ENCODE measurements at places on chromosomes 1 and 21. TPM values are rescaled to one million over a fixed set of nuclear protein-coding genes. Genes with fewer than 3 reads are reported as not detected.

DNA sequence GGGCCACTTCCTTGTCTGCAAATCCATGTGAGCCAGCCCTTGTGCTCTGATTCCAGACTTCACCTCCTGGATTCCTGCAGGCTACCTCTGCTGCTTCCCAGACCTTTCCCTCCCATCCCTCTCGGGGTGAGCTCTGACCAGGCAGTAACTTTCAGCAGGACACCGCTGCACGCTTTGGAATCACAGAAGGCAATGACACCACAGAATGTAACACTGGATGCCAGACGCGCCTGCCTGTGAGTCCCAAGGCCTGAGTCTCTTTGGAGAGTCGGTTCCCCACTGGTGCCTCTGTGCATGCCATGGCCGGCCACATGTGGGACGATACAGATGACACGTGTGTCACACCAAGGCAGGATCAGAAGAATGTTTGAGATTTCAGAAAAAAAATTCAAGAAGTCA, 89.7 kb upstream of the ERRFI1 start:
- no peak for DNase-seq

DNA sequence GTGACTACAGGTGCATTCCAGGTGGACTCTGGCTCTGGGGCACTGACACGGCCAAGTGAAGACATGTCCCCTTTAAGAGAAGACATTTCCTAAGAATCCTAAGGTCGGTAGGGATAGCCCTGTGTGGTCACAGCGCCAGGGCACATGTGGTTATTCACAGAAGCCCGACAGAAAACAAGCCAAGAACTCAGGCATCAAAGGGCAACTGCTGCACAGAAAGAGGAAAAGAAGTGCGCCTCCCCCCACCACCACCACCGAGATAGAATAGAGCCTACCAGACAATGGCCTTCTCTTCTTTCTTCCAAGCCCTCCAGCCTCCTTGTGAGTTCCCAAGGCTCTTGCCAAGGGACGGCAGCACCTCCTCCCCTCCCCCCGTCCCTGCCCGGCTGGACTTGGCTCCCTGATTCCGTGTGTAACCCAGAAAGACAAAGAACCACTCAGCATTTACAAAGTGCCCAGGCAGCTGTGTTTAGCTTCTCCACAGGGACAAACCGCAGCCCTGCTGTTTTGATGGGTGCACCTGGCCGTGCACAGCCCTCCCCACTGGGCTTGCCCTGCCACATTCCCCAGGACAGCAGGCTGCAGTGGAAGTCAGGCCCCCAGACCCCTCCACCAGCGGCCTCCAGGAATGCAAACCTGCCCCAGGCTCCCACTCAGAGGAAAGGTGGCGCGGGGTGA, 30.2 kb downstream of the TMPRSS2 start:
- DNase-seq, result no peak

Gene NR5A2
- 9.6 TPM for total RNA-seq

Gene OR2M3
- not detected for total RNA-seq

- no peak for DNase-seq
These were observed 29.4 kb upstream of the CSF1 start for GRCh38 chr1:109880971-109881894.

DNA sequence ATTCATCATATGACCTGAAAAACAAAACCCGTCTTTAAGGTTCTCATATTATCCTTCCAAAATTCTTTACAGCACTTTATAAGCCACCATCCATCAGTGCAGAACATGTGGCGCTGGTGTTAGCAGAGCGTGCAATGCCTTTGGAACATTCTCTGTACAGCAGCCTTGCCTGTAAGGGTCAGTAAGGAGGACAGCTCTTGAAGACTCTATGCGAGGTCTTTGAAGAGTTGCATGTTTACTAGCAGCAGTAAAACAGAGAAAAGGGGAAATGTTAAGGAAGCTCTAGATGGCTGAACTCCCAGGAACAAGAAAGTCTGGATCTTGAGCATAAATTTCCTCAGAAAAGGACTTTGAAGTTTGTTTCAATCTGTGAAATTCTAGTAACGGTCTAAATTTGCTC, 365.6 kb downstream of the DUSP10 start:
- no peak for DNase-seq

Gene CDC20
- 4.9 TPM for total RNA-seq

Gene GPR37L1
- not detected for total RNA-seq

DNA sequence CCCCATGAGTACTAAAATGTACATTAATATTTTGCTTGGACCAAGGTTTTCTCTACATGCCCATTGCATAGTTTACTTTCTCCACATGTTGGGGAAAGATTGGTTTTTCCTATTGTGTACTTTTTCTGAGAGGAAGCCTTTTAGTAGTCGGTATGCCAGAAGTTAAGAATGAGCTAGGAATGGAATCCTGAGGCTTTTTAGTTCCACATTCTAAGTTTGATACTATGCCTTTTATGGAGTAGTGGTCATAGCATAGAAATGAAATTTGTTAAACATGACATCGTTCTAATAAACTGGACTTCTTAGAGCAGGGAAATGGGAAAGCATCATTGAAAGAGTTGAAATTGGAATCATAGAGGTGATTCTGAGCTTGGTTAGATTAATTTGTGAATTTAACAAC, 64.3 kb downstream of the BCL9 start:
- no peak for DNase-seq

DNA sequence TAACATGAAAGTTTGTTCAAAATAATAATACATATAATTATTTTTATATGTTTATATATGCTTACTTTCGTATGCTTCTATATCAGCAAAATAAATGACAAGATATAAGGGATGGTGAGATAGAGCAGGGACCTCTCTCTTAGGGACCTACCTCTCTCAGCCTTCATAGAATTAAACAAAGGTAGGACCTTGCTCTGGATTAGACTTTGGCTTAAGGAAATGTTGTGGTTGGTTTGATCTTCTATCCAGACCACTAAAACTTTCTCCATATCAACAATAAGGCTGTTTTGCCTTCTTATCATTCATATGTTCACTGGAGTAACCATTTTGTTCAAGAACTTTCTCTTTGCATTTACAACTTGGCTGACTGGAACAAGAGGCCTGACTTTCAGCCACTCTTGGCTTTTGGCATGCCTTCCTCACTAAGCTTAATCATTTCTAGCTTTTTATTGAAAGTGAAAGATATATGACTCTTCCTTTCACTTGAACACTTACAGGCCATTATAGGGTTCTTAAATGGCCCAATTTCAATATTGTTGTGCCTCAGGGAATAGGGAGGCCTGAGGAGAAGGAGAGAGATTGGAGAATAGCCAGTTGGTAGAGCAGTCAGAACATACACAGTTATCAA, 14.4 kb downstream of the FRRS1 start:
- no peak for DNase-seq

- DNase-seq, result no peak
These were observed 584.8 kb downstream of the PLA2G4A start for GRCh38 chr1:187413405-187414169.

GRCh38 chr21:39005502-39005787, 177.8 kb downstream of the PSMG1 start:
- DNase-seq, result no peak

Gene CRYZ
- total RNA-seq, result 14.8 TPM

GRCh38 chr1:84975035-84975434, 21.9 kb downstream of the MCOLN2 start:
- no peak for DNase-seq

Gene NCMAP
- total RNA-seq, result not detected

Gene PLA2G5
- total RNA-seq, result 5.5 TPM

Gene CD53
- total RNA-seq, result 93.6 TPM

Gene C1orf226
- 1.6 TPM for total RNA-seq

GRCh38 chr1:225842074-225842473, 32.1 kb downstream of the EPHX1 start:
- DNase-seq, result no peak

GRCh38 chr1:197913495-197914276, 3.5 kb upstream of the LHX9 start:
- DNase-seq, result no peak

Gene GBP6
- total RNA-seq, result not detected

DNA sequence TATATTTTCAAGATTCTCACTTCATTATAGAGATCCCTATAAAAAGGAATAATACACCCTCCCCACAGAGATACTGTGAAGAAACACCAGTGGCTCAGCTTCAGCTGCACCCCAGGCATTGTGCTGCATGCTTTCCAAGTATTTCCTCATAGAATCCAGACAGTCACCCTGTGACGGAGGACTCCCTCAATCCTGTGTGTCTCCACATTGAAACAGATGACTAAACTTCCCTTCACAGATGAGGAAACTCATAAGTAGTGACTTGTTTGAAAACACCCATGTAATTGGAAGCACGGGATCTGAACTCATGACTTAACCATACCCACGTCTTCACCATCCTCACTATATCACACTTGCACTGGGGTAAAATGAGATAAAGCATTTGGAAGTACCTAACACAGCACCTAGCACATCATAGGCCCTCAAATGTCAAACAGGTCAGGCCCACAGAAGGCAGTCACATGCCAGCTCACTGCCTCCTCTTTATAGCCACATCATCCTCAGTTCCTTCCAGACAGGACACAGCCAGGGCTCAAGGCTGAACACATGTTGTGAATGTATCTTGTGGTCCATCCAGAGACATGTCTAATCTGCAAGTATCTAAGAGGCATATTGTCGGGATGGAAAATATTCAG, 55.2 kb downstream of the GPR161 start:
- DNase-seq, result no peak

Gene SH3D21
- 2.6 TPM for total RNA-seq

- DNase-seq, result no peak
These were observed 189.8 kb upstream of the OLFM3 start for GRCh38 chr1:102186536-102186935.

DNA sequence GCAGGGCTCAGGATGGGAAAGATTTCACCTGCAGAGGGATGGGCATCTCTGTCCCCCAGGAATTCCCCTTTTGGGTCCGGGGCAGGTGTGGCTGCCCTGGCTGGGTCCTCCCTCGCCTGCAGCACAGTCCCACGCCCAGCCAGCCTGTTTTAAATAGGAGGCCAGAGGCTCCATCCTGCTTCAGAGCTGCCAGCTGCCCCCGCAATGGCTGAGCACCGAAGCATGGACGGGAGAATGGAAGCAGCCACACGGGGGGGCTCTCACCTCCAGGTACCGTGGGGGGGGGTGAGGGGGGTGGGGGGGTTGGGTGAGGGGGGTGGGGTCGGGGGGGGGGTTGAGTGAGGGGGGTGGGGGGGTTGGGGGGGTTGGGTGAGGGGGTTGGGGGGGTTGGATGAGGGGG, 3.6 kb downstream of the SCNN1D start:
- no peak for DNase-seq

Gene PODN
- 86.3 TPM for total RNA-seq

DNA sequence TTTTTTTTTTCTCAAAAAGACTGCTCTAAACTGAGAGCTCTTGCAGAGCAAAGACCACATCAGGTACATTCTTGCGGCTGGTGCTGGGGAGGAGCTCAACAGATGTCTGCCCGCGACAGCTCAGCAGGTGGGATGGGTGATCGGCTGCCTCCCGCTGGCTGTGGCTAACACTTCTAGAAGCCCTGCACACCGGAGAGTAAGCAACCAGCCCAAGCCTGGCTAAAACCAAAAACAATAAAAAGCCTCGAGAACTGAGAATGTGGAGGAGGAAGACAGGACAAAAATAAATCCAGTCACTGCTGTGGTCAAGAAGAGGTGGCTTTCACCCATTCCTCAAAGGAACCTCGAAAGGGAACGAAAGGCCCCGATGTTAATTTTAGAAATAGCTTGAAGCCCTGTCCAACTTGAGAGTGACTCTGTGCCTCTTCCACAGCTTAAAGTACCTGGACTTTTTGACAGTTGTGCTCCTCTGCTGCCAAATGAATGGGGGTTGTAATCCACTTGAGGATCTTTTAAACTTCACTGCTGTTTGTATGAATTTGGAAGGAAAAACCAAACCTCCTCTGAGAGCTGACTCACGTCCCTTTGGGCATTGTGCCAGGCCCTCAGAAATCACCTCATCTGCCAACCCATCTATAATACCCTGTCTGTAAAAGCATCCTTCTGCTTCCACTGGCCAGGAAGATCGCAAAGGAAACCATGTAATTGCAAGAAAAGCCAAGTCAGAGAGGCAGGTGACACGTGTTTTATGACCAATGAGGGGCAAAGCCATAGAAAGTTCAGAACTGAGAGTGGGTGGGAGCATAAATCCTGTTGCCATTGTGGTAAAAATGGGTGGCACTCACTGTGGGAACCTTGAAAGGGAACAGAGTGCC, 78.6 kb downstream of the KCNN3 start:
- no peak for DNase-seq

Data from mesenteric fat pad (tissue), 1 donor.